ENCODE measurements at places on chromosomes 6 and 20.

GRCh38 chr6:7541175-7542064 lies at the start of gene DSP:
Gene DSP, plus strand, starts transcription at chr6:7541671. Its CDS starts 245 bp downstream, at chr6:7541916.
- DNase-seq: no peak

GRCh38 chr6:5025911-5026819 lies 22.3 kb upstream of the RPP40 start:
- DNase-seq: peak; percentile 49

DNA sequence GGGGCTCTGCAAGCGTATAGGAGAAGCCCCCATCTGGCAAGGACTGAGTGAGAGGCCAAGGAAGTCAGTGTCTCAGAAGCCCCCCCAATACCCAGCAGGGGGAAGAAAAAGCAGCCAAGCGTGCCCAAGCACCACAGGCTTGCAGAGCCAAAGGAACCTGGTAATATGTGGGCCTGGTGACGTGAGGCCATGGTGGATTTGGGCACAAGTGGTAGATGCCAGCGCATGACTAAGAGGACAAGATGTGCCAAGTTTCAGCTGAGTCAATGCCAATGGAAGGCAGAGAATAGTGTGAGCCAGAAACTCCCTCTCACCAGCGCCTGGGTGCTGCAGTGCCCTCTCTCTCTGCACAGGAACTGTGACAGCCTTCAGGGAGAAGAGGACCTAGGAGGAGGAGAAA lies 110.0 kb downstream of the QRSL1 start:
- DNase-seq: peak; percentile 41

DNA sequence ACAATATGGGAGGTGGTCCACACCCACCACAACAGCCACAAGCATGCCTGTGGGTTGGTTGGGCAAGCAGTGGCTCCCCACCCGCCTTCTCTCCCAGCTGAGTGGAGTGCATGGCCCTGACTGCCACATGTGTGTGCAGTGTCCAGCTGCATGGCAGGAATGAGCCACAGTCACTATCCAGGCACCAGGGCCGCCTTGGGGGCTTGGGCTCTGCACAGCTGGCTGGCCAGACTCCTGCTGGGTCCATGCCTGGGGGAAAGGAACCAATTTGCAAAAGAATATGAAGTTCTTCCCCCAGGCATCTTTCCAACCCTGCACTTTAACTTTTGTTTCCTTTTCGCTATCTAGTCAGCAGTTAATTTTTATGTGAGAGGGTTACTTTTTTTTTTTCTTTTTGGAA lies 11.6 kb upstream of the ASCC3 start:
- no peak for DNase-seq

- DNase-seq: no peak
Observed at GRCh38 chr6:106533054-106533453, 96.2 kb downstream of the RTN4IP1 start.

DNA sequence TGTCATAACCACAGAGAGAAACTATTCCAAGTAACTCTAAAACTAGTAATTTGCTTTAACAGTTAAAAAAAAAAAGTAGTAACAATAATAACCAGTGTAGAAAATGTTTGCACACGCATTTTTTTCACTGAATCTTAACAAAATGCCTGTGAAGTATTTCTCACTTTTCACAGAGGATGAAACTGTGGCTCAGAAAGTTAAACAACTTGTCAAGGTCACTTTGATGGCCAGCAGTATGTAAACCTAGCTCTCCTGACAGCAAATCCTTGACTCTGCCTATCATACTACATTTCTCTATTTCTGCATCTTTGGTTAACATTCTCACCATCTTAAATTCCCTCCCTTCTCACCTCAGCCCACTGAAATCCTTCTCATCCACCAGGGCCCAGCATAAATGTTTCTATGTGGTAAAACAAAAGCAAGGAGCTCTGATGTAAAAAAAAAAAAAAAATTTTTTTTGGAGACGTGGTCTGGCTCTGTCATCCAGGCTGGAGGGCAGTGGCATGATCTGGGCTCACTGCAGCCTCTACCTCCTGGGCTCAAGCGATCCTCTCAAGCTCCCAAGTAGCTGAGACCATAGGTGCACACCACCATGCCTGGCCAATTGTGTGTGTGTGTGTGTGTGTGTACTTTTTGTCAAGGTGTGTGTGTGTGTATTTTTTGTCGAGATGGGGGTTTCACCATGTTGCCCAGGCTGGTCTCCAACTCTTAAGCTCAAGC lies 26.1 kb upstream of the ZC3H12D start:
- no peak for DNase-seq

GRCh38 chr20:44648068-44648467 lies 3.4 kb downstream of the ADA start:
- DNase-seq: no peak

DNA sequence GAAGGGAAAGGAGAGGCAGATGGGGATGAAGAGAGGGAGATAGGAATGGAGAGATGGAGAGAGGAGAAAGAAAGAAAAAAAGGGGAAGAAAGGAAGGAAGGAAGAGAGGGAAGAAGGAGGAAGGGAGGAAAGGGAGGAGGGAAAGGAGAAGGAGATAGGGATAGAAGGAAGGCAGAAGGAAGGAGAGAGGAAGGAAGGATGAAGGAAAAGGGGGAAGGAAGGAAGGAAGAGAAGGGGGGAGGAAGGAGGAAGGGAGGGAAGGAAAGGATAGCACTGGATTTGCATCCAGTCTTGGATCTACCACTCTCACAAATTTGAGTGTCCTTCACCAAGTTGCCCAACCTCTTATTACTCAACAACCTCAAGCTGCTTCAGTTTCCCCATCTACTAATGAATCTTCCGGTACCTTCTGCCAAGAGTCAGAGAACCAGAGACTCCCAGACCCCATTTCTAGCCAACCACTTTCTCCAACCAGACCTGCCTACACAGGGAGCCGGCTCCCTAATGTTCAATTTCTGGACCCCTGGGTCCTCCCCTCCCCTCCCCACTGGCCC lies 79.7 kb upstream of the FOXP4 start:
- no peak for DNase-seq

- DNase-seq: no peak
Observed at GRCh38 chr6:123352279-123352678, 284.5 kb downstream of the TRDN start.

DNA sequence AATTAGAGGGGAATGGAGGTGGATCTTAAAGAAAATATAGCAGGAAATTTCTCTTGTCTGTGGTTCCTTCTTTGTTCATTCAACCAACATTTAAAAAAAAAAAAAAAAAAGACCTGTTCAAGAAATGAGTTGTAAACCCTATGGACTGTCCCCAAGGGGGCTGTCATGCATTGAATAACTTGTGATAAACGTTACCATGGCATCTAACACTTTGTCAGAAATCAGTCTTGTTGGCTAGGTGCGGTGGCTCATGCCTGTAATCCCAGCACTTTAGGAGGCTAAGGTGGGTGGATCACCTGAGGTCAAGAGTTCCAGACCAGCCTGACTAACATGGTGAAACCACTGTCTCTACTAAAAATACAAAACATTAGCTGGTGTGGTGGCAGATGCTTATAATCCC lies 381.7 kb downstream of the BCKDHB start:
- DNase-seq: no peak

GRCh38 chr20:63449025-63449424 lies 23.4 kb downstream of the KCNQ2 start:
- no peak for DNase-seq

DNA sequence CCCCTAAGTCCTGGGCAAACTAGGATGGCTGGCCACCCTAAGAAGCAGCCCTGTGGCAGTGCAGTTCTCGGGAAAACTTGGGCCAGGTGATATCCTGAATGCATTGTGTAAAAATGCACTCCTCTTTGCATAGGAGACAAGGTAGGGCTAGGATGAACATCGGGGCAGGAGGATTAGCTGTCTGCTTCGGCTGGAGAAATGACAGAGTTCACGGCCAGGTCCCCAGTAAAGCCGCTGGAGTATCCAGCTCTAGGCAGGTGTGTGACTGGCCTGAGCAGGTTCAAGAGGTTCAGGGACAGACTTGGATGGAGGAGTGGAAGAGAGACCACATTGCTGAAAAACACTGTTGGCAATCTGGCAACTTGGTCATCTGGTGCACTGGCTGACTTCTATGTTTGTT lies 26.4 kb downstream of the DTD1 start:
- DNase-seq: no peak

GRCh38 chr6:11929241-11929835 lies 82.8 kb upstream of the HIVEP1 start:
- DNase-seq: no peak

DNA sequence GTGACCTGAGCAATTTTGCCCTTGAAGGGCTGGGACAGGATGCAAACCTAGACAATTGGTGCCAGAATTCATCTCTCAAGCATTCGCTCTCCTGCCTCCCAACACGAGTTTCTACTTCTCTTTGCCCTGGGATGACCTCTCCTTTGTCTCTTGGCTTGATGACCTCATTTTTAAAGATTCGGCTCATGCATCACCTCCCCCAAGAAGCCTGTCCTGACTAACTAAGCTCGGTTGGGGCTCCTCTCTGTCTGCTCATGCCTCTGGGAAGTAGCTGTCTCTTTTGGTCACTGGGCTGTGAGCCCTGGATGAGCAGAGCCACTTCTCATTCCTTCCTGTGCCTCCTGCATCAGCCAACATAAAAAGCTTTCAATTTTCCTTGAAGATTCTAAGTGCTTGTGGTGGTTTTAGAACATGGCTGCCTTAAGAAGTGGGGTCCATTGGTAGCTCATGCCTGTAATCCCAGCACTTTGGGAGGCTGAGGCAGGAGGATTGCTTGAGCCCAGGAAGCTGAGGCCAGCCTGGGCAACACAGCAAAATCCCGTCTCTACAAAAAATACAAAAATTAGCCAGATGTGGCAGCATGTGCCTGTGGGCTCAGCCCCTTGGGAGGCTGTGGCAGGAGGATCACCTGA lies 11.1 kb upstream of the TCF15 start:
- DNase-seq: no peak

- DNase-seq: peak; percentile 63
Observed at GRCh38 chr6:54515013-54515412, 206.8 kb downstream of the TINAG start.

DNA sequence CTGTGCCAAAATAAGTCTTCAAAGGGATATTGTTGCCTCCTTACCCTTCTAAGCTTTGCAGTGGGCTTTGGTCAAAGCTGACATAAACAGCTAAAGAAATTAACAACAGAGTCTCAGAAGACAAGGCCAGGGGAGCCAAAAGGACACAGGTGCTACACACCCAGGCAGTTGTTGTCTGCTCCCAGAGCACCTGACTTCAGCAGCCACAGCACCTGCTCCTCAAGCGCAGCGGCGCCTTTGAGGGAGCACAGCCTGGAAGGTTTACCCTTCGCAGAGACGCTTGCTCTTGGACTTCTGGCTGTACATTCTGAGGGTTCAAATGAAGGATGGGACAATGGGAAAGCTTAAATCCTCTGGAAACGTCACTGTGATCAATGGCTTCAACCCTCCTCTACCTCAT lies 16.6 kb downstream of the B4GALT5 start:
- DNase-seq: peak; percentile 38

DNA sequence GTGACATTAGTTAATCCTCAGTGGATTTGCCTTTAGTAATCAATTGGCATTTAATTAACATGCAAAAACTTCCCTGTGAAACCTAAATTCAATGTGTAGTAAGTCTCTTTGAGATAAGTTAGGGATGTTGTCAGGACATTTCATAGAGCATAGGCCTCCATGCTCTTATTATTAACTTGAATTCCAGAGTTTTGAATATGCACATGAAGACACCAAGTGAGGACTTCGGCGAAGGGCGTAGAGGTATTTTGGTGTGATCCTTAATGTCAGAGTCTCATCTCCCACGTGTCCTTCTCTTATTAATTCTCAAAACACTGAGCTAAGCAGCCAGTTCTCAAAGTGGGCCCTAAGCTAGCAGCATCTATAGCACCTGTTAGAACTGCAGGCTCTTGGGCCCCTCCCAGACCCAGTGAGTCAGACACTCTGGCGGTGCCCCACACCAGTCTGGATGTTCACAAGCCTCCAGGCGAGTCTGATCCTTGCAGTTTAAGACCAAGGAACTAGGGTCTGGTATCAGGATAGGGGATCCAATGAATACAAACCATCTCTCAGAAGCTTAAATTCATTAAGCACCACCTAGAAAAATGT lies 292.1 kb downstream of the QKI start:
- DNase-seq: no peak

DNA sequence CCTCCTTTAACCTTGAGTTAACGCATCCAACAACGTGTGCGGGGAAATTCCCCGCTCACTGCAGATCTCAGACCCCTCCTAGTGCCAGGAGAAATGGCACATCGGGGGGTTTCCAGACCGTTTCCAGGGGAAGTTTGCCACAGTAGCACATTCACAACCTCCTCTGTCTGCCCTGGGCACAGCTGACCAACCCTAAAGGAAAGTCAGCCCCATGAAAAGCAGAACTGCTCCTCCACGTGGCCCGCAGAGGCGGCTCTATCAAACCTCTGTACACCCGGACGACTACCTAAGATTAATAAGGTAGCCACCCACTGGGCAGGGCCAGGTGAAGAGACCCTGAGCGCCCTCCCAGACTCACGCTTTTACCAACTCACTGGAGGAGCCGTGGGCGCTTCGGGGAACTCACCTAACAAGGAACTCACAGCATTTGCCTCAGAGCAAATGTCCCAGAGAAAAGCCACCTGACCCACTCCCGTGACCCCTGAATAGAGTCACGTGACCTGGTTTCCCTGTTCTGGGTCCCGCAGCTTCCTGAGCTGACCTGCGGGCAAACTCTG lies 93.1 kb downstream of the PRND start:
- no peak for DNase-seq

- no peak for DNase-seq
Observed at GRCh38 chr6:148136586-148136985, 206.1 kb upstream of the SASH1 start.

GRCh38 chr6:113774127-113774825 lies 82.9 kb upstream of the MARCKS start:
- DNase-seq: no peak

DNA sequence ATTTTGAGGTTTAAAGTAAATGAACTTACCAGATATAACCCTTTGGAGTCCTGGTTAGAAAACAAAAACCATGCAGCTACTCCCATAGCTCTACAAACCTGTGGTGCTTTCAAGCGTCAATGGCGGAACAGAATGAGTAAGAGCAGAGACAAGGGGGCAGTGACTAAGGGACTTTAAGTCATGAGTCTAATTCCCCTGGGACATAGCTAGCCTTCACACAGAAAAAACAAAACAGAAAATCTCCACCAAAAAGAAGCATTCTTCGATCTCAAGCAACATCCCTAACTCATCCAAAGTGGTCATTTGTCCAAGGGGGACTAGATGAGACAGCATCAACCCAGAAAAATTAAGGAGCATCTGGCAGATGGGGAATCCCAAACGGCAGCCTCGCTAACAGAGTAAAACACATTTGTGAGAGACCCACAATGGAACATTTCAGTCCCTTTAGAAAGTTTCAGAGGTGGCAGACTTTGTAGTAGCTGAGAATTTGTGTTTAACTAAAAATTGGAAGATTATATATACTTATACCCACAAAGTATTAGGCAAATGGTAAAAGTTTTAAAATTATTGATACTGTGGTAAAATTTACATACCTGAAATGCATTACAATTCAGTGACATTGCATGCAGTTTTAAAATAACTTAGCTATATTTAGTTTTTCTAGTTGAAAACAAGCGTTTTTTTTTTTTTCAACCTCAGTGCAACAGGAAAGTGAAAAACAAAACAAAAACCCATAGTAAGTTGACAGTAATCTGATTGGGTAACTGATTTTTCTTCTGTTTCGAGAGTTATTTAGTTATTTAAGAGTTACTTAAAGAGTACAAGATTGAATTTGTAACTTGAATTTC lies 67.5 kb downstream of the KCNQ5 start:
- no peak for DNase-seq

GRCh38 chr6:11475016-11475415 lies 62.5 kb upstream of the TMEM170B start:
- no peak for DNase-seq

Measured in DMS79 (cell line).